ENCODE measurements at places on chromosomes 2 and 18.

DNA sequence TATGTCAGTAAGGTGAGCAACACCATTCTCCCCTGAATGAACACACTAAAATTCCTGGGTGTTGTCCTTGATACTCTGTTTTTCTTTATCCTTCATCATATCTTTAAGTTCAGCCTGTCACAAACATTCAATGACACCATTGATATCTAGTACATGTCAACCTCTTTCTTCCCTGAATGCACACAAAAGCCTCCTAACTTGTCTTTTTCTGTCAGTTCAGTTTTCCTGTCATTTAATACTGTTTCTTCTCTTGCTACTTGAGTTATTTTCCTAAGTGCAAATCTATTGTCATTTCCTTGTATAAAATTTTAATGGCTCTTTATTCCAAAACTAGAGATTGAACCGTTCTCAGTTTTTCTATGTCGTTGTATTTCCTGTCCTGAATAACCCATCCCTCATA is 1107.6 kb upstream of the SLC39A10 start:
- DNase-seq, result no peak

- DNase-seq, result no peak
These were observed 304.1 kb downstream of the TNS1 start for GRCh38 chr2:217698691-217699090.

DNA sequence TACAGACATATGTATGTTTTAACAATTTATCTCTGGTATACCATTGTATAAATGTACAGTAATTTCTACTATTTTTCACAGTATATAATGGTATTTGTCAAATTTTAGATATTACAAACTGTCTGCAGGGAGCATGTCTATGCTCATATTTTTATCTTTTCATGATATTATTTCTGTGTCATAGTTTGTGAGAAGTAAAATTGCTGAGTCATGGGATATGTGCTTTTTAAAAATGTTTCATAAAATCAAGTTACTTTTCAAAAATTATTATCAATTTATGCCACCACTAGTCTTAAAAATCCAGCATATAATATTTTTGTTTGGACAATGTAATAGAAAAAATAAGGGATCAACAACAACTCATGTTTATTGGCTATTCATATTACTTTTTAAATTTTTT is 9.1 kb upstream of the ZNF804A start:
- no peak for DNase-seq

- DNase-seq, result peak; percentile 14
These were observed 29.1 kb upstream of the SLC38A11 start for GRCh38 chr2:164984428-164984827.

GRCh38 chr2:217632043-217632442 is 370.8 kb downstream of the TNS1 start:
- no peak for DNase-seq

GRCh38 chr2:121084130-121084680 is 200.8 kb downstream of the TFCP2L1 start:
- no peak for DNase-seq

- peak; percentile 35 for DNase-seq
These were observed 17.7 kb upstream of the ACTR3 start for GRCh38 chr2:113872201-113872600.

GRCh38 chr2:238134393-238134785 is 4.1 kb upstream of the KLHL30 start:
- no peak for DNase-seq

- DNase-seq, result no peak
These were observed 330.4 kb upstream of the SMIM21 start for GRCh38 chr18:75757951-75758350.

DNA sequence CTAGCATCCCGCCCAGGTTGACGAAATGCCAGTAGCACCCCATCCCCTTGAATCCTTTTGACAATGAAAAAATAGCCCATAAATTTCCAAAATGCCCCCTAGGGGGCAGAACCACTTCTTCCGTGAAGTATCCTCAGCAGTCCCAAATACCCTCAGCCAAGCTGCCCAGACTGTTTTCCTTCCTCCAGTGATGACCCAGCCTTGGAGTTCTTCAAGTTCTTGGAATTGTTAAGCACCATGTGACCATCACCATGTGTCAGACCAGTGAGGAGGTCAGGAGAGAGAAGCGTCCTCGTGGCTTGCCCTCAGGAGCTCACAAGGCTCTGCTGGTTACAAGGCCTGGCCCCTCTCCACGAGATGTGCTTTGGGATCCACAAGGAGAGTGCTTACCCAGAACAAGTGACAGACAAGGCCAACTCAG is 1.4 kb upstream of the SLC23A3 start:
- DNase-seq, result peak; percentile 54

DNA sequence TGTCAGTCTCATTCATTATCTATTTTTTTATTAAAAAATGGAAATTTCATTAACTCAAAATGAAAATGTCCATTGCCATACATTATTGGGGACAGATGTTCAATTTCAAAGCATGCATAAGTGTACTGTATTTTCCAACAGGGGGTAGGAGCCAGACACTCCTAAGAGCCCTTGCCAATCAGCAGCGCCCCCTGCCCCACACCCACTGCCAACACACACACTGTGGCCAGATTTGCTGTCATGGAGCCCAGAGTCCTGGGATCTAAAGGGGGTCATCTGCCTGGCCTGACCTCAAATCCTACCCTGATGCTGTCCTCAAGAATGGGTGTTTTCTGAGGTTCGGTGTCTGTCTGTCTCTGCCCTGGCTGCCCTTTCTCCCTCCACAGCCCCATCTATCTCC is 162.2 kb upstream of the TWIST2 start:
- no peak for DNase-seq

DNA sequence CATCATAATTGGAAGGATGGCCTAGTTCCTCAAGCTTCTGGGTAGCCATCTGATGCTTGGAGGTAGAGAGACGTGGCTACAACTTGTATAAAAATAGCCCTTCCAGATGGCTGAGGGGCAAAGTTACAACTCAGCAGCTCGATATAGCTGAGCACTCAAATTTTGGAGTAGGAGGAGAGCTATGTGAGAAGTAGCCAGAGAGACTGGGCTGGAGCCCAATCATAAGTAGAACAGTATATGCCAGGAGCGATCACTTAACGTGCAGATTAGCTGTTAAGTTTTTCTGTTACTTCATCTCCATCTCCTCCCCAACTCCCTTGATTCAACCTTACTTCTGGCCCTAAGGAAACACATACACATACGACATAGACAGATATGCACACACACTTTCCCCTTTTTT is 28.8 kb downstream of the CNRIP1 start:
- DNase-seq, result no peak

DNA sequence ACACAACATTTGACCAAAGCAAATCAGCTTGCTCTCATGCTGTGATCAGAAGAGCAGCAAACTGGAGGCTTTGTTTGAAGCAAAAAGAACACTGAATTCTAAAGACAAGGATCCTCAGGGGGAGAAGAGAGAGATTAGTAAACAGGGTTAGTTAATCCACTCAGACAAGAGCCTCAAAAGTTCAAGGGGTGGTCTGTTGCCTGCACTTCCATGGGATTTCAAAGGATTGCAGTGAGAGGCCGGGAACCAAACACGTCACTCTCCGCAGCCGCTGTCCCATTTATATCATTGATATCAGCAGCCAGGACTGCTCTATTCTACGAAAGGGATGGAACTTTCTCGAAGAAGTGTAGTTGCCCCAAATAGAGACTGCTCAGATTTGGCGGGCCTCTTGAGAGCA is 97.8 kb upstream of the SP3 start:
- DNase-seq, result no peak

DNA sequence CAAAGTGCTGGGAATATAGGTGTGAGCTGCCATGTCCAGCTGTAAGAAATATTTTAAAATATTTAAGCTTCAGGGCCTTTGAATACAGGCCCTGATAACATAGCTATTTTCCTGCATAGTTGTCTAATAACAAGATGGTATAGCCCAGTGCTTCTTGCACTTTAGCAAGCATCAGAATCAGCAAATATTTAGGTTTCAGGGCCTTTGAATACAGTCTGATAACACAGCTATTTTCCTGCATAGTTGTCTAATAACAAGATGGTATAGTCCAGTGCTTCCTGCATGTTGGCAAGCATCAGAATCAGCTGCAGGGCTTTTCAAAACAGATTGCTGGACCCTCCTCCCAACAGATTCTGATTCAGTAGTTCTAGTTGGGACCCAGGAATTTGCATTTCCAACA is 5.6 kb downstream of the GEMIN6 start:
- DNase-seq, result no peak

GRCh38 chr2:18272148-18272494 is 288.3 kb downstream of the RDH14 start:
- DNase-seq, result no peak

DNA sequence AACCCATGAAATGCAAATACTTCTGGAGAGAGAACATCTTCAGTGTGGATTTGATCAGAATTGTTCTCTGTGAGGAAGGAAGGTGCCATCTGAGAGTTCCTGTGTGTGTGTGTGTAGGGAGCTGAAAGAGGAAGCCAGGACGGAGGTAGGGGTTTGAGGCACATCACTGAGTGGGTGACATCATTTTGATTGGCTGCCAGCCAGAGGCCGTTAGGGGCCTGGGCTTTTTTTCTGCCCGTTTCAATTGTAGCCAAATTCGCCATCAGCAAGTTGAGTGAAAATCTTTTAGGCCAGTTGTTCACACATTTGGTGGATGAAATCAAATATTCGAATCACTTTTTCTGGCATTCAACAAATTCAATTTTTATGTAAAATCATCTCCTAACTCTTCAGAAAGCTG is 48.9 kb downstream of the TSN start:
- peak; percentile 62 for DNase-seq

- DNase-seq, result no peak
These were observed 130.0 kb downstream of the NDUFA10 start for GRCh38 chr2:239895116-239895515.

GRCh38 chr18:23422751-23423418 is 30.2 kb upstream of the RIOK3 start:
- peak; percentile 94 for DNase-seq

GRCh38 chr2:169798397-169798717 is 314 bp upstream of the SSB start:
- no peak for DNase-seq

DNA sequence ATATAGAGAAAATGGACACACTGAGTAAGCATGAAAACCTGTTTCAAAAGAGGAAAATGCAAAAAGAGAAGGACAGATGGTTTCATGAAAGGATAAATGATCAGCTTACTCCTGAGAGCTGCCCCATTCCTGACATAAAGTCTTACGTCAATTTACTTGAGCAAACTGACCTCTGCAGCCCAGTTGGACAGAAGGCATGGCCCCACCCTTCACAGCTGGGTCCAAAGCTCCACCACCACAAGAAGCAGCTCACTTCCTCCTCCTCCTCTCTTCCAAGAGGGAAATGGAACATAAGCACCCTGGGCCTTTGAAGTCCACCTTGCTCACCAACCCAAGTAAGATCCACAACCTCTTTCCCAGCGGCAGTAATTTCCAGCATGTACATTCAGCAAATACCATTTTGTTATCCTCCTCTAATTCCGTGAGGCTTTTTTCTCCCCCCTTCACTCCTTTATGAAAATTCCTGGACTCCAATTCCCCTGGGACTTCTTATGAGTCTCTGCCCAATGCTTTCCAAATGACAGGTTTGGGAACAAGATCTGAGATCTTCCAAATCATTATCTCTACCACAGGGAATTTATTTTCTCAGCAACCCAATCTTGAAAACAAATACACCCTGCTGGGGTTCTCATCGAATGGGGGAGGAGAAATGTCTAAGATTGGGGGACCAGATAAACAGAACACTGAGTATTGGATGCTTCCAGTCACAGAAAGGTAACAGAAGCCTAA is 10.1 kb downstream of the COL4A4 start:
- DNase-seq, result no peak

DNA sequence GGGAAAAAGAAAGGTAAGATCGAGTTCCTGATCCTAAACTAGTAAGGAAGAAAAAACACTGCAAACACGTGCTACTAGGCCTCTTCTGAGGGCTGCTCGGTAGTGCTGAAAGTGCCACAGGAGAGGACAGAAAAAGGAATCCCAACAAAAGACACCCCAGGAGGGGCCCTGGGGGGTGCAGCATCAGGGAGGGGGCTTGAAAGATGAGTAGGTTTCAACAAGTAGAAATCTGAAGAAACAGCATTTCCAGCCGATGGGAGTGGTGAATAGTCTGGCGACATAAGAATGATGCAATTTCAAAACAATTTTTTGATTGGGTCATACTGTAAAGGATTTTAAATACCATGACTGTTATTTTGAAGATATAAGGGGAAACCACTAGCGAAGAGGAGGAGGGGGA is 98.6 kb downstream of the NOL10 start:
- no peak for DNase-seq

DNA sequence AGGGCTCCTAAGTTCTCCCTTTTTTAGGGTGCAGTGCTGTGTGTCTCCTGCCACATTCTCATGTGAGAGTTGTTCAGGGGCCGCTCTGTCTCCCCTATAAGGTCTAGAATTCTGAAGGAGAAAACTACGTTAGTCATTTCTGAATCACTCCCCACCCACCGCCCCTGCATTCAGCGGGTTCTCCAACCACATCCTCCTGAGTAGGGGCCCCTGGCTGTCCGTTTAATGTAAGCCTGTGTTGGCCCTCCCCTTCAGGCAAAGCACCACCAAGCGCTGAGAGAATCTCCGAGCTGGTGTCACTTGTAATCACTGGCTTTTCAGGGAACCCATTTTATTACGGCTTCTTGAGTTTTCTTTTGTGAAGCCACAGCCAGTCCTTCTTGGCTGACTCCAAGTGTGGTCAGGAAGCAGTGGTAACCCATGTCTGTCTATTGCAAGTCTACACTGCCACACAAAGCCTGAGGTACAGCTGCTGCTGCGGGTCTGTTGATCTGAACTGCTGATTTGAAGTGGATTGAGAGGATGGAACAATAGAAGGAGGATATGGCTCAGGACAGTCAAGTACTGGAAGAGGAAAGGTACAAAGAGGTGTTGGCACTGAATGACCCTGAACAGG is 16.9 kb downstream of the LCT start:
- DNase-seq, result peak; percentile 56

GRCh38 chr18:9698497-9698896 is 9.6 kb upstream of the RAB31 start:
- DNase-seq, result no peak

- no peak for DNase-seq
These were observed 441 bp downstream of the MPHOSPH10 start for GRCh38 chr2:71130905-71131244.

- no peak for DNase-seq
These were observed 76.0 kb downstream of the FAM124B start for GRCh38 chr2:224325941-224326340.

DNA sequence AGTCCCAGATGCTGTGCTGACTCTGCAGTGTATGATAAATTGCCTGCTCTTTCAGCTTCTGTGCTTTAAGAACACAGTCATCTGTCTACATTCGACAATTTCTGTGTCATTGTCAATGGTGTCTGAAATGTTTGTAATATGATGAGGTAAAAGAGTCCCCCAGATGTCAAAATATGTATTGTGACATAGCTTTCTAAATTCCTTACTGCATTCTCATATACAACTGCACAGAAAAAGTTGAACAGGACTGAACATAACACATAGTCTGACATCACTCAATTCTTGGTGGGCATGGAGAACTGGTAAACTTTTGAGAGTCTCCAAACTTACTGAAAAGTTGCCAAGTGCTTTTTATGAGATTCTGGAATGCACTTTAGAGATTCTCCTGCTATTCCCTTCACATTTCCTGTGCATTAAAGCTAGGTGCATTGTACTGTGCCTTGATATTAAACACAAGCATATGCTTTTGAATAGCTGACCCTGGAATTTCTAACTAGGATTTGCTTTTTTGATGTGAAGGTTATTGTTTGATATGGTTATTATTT is 48.1 kb upstream of the ARHGAP28 start:
- DNase-seq, result no peak

All from RCC 7860 (cell line).